ENCODE measurements at places on chromosomes 3 and 15.

DNA sequence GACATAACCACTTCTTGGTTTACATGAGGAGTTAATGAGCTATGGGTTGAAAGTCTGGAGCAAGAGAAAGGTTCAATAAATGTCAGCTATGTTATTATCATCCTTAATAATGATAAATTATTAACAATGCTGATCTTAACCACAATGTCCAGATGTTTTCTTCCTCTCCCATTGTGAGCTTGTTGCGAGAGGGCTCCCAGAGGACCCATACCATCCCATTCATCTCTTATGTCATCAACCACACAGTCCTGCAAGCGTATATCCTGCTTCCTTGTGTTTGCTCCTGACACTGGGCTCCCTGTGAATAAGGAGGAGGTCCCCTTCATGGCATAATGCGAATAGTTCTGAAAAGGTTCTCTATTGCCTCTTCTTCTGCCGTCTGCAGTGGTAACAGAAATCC lies 266.8 kb downstream of the TLE3 start:
- no peak for DNase-seq

- DNase-seq = no peak
Measured at GRCh38 chr3:42780398-42780797, 7.3 kb upstream of the CCDC13 start.

- DNase-seq = peak; percentile 92
Measured at GRCh38 chr15:73870700-73871408, 2.5 kb upstream of the TBC1D21 start.

GRCh38 chr3:134251731-134252391 lies 1.2 kb upstream of the RYK start:
- no peak for DNase-seq

All from OCI-M1 (cell line).